AG09319 (cell line): ENCODE measurements at places on chromosomes 7 and 10.

DNA sequence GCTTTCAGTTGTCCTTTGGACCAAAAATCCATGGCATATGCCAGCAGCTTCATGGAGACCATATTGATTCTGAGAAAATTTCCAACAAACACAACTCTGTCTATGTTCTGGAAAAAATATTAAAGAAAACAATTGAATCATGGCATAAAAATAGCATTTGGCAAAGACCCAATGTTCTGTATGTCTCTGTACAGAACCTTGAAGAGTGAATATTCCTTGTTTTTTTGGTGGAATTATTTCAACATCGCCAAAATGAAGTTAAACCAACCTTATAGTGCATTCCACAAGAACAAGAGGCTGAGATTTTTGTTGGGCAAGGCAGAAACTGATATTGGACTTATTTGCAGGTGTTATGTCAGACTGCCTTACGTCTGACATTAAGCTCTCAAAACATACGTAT lies 53.3 kb upstream of the SLC16A12 start:
- DNase-seq = no peak

GRCh38 chr7:24788961-24789576 lies 31.8 kb upstream of the GSDME start:
- no peak for DNase-seq

GRCh38 chr7:5528071-5528814 lies 104.6 kb upstream of the TNRC18 start:
- DNase-seq = no peak

DNA sequence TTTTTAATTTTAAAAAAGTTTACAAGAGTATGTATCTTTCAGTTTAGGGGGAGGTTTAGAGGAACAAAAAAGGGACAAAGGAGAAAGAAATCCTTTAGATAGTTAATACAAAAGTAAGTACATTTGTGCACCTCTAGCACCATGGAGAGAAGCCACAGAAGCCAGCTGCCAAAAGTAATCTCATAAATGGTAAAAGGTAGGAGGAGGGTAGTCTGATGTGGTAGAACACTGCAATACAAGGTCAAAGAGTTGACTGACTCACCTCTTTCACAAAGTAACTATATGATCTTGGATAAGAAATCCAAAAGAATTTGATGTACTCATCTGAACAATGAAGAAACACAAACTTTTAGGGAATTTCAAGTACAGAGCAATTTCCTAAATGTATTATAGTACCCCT lies 68.1 kb downstream of the CNOT4 start:
- DNase-seq = no peak

DNA sequence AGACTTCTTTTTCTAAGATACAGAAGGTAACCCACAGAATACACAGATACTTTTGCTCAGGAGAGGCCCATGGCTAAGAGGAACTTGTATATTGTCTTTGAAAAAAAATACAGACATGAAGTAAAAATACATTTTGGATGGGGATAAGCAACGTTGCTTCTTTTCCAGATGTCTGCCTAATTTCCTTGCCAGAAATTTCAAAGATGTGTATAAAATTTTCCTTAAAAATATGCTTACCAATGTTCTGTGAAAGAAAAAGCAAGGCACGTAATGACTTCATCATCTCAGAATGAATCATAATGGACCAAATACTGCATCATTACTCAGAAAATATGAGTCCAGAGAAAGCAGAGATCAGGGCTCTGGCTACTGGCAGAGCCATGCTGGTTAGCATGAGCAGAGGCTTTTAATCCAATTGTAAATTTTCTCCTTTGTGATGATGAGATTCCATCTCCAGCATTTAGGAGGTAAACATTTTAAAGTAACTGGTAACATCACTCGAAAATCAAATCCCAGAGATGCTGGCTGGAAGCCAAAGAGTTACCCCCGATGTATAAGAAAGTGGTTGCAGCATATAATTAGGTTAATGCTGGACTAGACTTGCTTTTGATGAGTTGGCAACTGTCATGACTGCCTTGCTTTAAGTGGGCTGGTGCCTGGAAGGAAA lies 272.5 kb downstream of the SEMA3A start:
- no peak for DNase-seq

DNA sequence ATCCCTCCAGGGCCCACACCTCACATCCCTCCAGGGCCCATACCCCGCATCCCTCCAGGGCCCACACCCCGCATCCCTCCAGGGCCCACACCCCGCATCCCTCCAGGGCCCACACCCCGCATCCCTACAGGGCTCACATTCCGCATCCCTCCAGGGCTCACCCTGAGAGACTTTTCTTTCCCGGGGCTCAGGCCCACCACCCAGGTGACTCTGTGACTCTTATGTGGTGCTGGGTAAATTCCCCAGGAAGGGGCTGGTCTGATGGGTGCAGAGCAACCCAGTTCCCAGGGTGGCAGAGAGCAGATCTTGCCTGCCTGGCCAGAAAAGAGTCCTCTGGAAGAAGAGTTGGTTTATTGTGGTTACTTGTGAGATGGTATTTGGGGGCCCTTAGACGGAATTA lies 290.7 kb downstream of the TCERG1L start:
- no peak for DNase-seq

GRCh38 chr7:50920031-50920635 lies 137.4 kb upstream of the GRB10 start:
- DNase-seq = no peak
